ENCODE measurements at places on chromosomes 12 and 14.

- DNase-seq = no peak
These were observed 83.8 kb downstream of the SLC38A1 start for GRCh38 chr12:46184798-46185595.

DNA sequence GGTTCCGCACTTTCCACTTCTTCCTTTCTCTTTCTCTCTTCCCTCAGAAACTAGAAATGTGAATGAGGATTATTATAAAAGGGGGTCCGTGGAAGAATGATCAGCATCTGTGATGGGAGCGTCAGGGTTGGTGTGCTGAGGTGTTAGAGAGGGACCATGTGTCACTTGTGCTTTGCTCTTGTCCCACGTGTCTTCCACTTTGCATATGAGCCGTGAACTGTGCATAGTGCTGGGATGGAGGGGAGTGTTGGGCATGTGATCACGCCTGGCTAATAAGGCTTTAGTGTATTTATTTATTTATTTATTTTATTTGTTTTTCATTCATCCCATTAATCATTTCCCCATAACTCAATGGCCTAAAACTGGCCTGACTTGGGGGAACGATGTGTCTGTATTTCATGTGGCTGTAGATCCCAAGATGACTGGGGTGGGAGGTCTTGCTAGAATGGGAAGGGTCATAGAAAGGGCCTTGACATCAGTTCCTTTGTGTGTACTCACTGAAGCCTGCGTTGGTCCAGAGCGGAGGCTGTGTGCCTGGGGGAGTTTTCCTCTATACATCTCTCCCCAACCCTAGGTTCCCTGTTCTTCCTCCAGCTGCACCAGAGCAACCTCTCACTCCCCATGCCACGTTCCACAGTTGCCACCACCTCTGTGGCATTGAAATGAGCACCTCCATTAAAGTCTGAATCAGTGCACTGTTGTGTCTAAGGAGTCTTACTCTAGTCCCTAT lies 4.6 kb upstream of the ATN1 start:
- DNase-seq = no peak

DNA sequence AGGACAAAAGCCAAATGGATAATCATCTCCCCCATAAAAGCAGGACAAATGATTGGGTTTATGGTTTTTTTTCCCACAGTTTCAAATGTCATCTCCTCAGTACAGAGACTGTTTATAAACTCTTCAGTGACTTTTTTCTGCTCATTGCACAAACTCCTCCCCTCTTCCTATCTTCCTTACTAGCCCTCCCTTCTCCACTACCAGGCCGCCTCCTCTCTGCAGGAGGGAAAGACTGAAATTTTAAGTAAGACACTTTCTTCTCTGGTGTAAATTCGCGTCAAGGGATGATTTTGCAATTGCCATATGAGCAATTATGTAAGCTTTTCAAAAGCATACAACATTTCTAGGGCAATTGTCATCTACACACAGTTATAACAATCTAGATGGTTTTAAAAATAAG lies 37.0 kb downstream of the BTG1 start:
- DNase-seq = no peak

- no peak for DNase-seq
These were observed 76.9 kb upstream of the ATF1 start for GRCh38 chr12:50686976-50687375.

GRCh38 chr12:26369588-26369987 lies 174.2 kb downstream of the SSPN start:
- DNase-seq = no peak

DNA sequence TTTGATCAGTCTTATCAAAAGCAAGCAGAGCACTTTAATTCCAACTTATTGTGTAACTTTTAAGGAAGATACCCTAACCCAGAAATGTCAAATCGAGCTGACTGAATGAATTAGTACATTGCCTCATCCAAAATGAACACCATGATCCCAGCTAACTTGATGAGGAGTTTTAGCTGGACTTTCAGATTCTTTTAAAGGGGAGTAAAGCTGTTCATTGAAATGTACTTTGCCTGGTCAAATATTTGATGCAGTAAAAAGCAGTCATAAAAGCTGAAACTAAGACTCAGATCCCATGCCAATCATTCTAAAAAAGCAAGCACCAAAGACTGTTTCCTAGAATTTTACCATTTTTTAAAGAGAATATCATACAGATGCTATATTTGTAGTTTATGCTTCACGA lies 114.1 kb downstream of the FSCB start:
- no peak for DNase-seq

GRCh38 chr14:29235991-29236390 lies 469.4 kb downstream of the FOXG1 start:
- DNase-seq = no peak

GRCh38 chr14:60250257-60251035 lies 1.4 kb downstream of the PPM1A start:
- peak; percentile 17 for DNase-seq

- DNase-seq = no peak
These were observed 2.8 kb downstream of the SYNDIG1L start for GRCh38 chr14:74423246-74423645.

GRCh38 chr14:69574263-69574953 lies at the start of gene CCDC177:
Gene CCDC177, minus strand, starts transcription at chr14:69574871. Its CDS starts 1,249 bp downstream, at chr14:69573622.
- peak; percentile 74 for DNase-seq

DNA sequence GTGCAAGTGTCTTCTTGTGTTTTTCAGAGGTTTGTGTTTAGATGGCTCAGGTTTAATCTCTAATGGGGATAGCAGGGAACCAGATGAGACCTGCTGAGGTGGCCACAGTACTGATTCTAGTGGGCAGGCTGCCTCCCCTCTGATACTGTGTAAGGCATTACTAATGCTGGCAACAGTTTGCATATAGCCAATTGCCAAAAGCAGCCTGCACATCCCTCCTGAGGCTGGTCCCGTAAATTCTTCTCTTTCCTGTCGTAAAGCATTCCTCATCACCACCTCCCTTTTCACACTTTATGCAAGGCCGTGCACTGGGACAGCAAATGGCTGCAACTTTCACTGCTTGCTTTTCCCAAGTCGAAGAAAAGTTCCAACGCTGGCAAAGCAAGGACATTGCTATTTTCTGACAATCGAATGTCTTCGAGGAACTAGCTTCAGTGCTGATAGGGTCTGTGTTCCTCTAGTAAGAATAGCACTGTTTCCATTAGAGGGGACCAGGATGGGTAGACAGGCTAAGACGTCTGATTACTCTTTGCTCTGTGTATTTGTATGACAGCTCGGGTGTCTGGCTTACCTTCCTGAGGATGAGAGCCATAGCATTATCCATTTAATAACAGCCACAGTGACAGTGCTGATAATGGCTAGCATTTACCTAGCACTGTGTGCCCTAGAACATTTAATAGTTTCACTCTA lies 178.2 kb upstream of the HIF1A start:
- no peak for DNase-seq

DNA sequence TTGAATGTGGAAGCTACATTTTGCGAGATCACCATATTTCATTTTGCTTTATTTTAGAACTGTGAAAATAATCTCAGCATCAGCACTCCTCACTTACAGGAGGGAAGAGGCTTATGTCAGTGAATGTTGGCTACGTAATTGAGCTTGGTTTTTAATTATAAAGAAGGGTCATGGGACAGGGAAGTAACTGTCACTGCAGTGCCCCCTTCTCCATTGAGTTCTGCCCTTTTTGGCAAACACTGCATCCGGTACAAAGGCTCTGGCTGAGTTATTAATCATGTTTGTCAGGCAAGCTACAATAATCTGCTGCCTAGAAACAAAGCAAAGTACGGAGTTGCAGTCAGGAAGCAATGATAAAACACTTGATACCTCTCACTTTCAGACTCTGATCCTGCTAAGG lies 546.7 kb downstream of the SNAPC1 start:
- DNase-seq = no peak

DNA sequence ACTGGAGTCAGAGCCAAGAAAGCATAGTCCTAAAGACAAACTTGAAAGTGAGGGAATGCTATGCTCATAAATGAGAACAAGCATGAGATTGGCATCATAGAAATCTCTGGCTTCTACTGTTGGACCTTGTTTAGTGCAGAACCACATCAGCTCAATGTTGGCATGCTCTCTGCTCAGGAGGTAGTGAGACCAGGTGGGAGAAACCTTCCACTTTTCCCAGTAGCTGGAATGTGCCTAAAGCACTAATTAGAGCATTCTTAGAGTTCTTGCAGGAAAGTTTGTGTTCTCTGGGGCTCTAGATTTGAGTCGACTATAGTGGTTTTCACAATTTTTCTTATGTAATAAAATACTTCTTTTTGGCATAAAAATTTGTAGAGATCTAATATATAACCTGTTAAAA lies 159.7 kb upstream of the PRICKLE1 start:
- DNase-seq = no peak
